T-helper 22 cell (primary cell): ENCODE measurements at places on chromosomes 6 and 20.

DNA sequence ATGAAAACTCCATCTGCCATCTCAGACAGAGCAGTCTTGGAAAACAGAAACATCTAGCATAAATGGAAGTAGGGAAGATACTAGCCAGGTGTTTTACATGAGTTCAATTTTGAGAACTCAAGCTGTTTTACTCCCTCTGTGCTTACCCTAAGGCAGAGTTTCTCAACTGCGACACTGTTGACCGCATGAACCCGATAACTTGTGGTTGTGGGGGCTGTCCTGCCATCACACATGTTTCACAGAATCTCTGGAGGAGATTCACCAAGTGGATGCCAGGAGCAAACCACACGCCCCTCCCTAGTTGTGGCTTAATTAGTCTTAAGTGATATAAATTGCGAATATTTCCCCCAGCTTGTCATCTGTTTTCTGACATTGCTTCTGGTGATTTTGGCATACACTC, 2.3 kb upstream of the SERPINB6 start:
- DNase-seq = no peak

- DNase-seq = no peak
These were observed 387.8 kb downstream of the CD83 start for GRCh38 chr6:14505401-14505800.

GRCh38 chr6:131657630-131658111, 20.6 kb downstream of the ENPP3 start:
- DNase-seq = no peak

DNA sequence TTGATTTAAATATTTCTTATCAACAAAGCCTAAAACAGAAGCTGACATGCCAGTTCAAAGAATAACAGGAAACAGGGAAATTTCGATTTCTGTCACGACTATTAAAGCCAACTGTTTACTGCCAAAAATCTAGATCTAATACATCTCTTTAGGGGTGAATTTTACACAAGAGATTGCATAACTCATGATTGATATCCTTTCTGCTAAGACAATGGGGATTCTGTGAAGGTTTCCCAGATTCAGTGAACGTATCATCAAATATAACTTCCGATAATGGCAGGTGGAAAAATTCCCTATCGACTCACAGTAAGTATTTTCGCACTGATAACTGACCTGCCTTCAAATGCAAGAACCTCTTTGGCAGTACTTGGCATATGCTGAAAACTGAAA, 42.9 kb downstream of the NHSL1 start:
- DNase-seq = no peak

GRCh38 chr6:53375847-53376246, 27.1 kb upstream of the ELOVL5 start:
- no peak for DNase-seq

DNA sequence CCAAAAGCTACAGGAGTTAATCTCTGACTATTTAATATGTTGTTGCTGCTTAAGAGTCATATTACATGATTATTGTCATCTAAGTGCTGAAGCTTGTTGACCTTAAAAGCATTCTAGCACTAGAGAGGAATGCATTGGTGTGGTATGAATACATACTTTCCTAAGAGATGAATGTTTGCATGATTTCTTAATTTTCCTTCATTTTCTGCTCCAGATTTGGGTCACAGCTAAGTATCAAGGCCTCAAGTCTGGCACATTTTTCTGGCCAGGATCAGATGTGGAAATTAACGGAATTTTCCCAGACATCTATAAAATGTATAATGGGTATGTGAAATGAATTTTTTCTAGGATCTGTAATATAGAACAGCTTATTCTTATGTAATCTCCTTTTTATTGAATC, 53.6 kb downstream of the ENPP1 start:
- no peak for DNase-seq

GRCh38 chr6:39568896-39569295, 156.3 kb downstream of the KIF6 start:
- no peak for DNase-seq

DNA sequence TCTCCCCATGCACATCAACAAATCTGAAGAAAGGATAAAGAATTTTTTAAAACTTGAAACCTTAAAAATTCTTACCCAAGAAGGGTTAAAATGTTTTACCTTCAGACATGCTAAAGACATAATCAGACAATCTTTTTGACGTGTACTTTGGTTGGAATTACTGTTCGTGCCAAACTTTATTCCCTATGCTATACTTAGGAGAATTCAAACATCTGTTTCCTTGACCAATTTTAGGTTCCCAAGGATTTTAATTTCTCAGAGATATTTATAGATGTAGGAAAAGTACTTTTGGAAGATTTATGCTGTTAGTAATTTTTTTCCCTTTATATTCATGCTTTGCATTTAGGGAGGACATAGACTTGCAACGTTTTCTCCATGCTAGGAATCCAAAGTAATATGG, 108.4 kb downstream of the AFG1L start:
- DNase-seq = no peak

DNA sequence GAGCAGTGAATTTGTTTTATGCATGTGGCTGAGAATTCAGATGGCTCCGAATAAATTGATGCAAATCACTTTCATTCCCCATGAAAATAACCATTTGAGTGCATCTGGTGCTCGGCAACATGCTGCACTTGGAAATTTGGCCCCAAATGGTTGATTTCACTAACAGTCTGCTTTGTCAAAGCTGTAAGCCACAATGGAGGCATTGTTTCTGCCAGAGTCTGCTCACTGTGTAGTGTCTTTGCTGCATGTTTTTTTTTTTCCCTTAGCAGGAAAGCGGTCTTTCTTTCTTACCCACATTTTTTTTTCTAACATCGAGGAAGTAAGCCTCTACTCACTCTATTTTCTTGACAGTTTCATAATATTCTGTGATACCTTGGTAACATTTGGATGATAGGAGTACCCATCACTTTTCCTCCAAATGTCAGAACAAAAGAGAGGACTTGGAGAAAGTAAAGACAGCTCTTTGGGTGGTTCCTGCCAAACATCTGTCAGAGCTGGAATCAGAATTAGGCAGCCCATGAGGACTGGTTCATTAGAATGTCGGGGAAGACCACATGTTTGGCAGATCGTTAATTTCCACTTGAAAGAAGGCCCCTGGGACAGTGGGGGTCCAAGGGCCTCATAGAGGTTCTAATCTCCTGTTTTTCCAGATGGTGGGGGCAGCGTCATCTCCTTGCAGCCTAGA, 149.5 kb downstream of the DOK5 start:
- DNase-seq = no peak

DNA sequence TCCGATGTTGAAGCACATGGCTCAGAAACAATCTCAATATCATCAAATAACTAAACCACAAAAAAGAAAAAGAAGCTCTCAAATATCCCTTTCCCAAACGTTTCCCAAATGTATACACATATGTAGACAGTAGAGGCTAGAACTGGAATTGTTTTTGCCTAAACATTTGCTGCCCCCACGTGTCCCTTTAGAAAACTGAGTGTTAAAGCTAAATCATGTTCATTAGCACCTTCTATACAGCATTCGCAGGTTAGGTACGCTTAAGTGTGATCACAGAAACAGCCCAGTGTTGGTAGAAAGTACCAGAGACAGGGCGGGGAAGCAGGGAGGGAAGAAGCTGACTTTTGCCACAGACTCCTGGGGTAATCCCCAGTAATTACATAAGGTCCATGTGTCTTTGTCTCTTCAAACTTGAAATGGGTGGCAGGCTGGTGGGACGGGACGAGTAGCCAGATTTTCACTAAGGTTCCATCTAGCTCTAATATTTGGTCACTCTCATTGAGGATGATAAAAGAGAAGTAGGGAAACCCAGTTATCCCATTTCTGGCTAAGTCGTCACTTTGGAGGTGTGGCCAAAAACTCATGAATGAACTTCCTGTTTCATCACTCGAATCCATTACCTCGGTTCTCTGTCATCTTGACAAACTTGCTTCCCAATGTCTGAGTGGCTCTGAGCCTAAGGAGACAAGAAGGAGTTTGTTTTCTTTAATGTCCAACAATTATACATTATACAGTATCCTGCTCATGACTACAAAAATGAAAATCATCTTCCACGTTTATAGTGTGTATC, 15.0 kb upstream of the TFAP2A start:
- DNase-seq = no peak

DNA sequence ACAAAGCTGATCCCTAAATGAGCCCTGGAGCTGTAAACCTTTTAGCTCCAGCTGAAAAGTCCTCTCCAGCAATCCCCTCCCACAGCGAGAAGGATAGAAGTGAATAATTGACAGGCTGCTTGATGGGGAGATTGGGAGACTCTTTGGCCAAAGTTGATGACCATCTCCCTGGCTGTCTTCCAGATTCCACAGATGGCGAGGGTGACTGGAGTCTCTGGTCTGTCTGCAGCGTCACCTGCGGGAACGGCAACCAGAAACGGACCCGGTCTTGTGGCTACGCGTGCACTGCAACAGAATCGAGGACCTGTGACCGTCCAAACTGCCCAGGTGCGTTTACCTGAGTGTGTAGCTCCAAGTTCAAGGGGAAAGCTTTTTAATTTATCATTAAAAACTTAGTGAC, 67.3 kb downstream of the ISM1 start:
- DNase-seq = no peak

- no peak for DNase-seq
These were observed 378.2 kb upstream of the BTBD3 start for GRCh38 chr20:11539450-11539849.

DNA sequence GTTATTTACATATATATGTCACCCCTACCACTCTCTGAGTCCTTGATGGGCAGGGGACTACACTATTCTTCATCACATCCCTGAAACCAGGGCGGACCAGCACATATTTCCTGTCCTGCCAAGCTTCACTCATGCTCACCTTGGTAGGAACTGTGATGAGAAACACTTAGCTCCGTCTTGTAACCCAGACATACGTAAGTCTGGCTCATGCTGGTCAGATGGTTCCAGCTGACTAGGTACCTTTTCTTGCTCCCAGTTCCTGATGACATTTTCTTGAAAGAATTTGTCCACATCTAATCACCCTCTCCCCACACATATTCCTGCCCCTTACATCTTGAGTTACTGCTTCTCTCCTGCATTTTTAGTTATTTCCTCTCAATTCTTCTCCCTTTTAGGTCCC, 122.2 kb upstream of the MYLIP start:
- no peak for DNase-seq

DNA sequence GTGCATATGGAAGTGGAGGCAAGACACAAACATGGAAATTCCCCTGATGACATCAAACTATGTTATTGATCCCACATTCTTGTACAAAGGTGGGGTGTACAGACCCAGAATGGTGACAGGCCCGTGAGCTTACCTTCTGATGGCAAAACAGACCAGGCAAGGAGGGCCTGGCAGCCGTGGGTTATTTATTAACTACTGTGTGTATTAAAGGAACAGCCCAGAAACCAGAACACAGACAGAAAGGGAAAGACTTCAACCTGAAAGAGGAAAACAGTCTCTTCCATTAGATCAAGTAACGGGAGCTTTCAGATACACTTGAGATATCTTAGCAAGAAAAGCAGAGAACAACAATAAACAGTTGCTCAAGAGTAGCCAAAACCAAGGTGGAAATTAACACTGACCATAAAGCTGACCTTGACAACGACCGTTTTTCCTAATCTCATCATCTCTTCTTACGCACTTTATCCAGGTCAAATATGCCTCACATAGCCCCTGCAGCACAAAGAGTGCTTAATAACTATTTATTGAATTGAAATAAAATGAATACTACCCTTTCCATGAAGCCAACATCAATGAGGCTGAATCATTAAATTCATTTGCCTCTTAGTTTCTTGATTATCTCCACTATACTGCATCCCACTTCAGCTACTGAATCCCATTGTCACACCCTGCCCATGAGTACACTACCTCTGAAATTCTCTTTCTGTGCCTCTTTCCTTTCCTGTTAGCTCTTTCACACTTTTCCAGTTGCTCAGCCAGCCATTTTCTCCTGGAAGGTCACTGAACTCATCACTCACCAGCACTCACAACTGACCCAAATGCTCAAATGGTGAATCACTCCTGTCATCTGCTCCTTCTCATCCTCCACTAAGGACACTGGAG, 67.4 kb downstream of the MOXD1 start:
- DNase-seq = no peak

- DNase-seq = no peak
These were observed 152.2 kb upstream of the SOX4 start for GRCh38 chr6:21441386-21441785.

DNA sequence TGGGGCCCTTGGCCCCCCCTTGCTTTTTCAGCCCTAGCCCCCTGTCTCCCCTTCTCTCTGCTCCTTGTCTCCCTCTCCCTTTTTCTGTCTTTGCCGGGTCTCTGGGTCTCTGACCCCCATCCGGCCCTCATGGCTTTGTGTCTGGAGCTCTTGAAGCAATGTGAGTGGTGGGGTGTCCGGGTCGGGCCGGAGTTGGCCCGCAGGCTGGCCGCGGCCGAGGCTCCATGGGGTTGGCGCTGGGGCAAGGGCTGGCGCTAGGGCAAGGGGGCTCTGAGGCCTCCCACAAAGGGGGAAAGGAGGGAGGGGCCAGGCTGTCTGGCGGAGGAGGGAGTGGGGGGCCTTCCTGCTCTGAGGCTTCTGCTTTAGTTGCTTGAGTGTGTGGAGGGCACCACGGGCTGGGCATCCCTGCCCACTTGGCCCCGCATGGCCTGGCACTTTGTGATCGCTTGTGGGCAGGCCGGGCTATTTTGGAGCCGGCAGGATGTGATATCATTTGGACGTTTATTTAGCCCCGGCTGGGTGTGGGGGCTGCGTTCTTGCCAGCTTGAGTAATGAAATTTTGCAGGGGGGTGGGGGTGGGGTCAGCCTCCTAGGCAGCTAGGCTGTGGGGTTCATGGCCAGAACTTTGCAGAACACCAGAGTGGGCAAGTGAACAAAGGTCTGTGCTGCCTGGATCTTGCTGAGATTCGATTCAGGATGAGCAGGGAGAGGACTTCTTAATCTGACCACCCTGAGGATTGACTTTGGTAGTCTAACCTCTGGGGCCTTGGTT, 78.7 kb upstream of the MYL9 start:
- no peak for DNase-seq

- no peak for DNase-seq
These were observed 806.6 kb downstream of the C6orf118 start for GRCh38 chr6:164502833-164503232.

GRCh38 chr6:111973118-111973761, 80.7 kb upstream of the CCN6 start:
- peak; percentile 55 for DNase-seq

DNA sequence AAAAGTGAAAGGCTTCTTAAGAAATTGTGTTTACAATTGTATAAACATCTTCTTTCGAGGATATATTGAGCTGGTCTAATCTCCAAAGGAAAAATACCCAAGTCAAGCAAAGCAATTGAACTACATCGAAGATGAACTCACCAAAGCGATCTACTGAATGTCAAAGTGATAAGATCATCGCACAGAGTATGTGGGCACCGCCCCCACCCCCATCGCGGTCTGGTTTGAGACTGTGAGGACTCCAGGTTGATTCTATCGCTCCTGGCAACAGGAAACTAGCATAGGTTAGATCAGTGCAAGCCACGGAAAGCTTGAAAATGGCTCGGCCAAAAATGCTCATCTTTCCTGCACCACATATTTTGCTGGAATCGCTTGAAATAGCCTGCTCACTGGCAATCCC, 133.2 kb upstream of the RPS6KA2 start:
- peak; percentile 41 for DNase-seq
